Activated gamma-delta T cell treated with Interleukin-2 at 50 U/mL for 16 hours (primary cell): ENCODE measurements at places on chromosomes 2 and 18.
A peak's percentile ranks its signal among the peaks of the same experiment; 100 is the strongest.

DNA sequence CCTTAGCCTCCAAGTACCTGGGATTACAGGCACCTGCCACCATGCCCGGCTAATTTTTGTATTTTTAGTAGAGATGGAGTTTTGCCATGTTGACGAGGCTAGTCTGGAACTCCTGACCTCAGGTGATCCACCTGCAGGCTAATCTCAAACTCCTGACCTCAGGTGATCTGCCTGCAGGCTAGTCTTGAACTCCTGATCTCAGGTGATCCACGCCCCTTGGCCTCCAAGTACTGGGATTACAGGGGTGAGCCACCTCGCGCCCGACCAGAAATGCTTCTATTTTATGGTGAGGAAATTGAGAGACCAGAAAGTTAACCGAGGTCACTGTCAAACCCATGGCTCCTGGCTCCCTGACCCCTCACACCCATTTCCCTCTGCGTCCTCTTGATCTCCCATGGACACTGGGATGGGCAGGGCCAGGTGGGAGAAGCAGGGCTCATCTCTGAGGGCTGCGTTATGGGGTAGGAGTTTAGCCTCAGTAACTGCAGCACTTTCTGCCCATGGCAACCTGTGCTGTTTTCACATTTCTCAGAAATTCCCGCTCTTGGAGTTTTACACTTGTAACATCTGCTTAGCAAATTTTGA is 210.0 kb downstream of the AGAP1 start:
- DNase-seq = no peak

DNA sequence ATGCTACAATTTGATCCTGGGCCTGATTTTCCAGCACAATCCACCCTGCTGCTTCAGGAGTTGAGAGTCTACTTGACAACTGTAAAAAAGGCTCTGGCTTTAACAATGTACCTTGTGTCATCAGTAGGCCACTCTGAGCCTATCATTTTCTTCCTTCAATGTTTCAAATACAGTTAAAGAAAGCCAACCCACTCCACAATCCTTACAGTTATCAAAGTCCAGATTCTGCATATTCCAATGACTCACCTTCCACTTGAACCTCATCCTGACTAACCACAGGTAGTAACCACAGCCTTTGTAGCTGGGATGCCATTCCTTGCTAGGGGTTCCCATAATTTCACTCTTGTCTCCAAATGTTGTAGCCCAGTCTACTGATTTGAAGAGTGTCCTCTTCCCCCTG is 35.5 kb upstream of the AQP4 start:
- no peak for DNase-seq

DNA sequence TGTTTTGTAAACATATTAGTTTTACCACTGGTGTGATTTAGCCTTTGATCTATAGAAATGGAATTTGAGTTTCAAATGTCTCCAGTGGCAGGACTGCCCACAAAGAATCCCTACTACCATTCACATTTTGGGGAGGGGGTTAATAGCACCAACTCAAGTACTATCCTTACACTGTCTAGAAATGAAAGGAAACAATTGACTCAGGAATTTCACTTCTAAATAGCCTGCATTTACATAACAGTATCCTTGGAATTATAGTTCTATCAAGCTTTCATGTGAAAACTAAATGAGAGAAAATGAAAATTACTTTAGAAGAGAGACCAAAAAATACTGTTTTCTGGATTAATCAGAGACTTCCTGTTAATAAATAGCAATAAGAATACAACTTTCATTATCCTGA is 7.5 kb upstream of the CCDC93 start:
- DNase-seq = no peak

DNA sequence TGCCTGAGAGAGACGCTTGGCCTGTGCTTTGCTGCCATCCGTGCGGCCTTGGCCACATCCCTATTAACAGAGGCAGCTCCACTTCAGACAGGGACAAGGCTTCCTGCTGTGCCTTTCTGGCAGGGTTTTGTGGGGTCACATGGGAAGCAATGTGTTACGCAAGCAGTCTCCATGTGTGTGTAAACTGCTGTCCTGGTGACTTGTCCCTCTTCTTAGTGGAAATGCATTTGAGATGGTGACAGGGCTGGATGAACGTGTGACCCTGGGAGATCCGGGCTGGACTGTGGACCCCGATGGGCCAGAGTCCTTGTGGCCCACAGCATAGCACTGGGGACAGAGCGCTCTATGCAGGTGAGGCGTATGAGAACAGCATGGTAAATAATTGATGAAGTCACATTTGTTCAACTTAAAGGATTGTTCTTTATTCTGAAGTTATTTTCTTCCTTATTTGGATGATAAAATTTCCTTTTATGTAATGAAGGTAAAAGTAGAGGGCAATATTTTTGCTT is 23.2 kb downstream of the ASB1 start:
- DNase-seq = no peak

DNA sequence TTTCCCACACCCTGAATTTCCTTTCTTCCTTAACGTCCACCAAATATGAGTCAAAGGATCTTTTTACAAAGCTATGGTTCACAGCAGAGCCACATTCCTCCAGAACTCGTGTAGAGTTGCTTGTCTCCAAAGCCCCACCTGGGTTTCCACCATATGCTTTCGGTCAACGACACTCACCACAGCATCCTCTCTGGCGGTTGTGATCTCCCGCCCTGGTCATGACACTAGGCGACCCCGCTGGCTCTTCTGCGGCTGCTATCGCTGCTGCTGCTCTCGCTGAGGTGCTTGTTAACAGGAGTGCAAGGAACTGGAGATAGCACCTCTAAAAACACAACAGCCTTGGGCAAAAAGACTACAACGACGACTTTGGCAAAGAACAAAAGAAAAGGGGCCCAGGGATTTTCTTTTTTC is 340 bp downstream of the SLC40A1 start:
- DNase-seq = peak; percentile 7

- DNase-seq = no peak
Observed at GRCh38 chr2:108924580-108925251, 64.3 kb downstream of the EDAR start.
